Caudate nucleus (tissue), 63 donors: ENCODE measurements at places on chromosomes 2 and 18.

GRCh38 chr2:236086971-236087465 lies 81.2 kb downstream of the GBX2 start:
- no peak for DNase-seq

GRCh38 chr2:234770031-234770506 lies 181.7 kb upstream of the SH3BP4 start:
- no peak for DNase-seq

GRCh38 chr2:59184276-59185020 lies 943.3 kb upstream of the FANCL start:
- no peak for DNase-seq

DNA sequence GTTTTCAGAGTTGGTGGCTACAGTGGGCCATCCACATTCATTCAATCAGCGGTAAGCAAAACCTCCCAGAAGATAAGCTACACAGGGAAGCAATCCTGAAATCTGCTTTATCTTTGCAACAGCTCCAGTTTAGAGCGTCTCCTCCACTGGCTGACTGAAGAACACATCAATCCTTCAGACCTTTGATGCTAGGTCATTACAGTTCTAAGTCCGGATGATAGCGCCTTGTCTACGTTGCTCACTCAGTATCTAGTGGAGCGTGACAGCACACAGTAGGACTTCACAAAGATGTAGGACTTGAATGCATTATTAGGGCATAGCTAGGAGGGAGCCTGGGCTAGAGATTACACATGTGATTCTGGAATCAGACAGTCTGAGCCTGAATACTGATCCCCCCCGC lies 5.0 kb downstream of the COLEC12 start:
- DNase-seq: no peak

- no peak for DNase-seq
Measured at GRCh38 chr2:60512641-60513040, 40.8 kb downstream of the BCL11A start.

GRCh38 chr18:3044931-3045698 lies 32.2 kb upstream of the LPIN2 start:
- no peak for DNase-seq

GRCh38 chr18:44789710-44790109 lies 109.0 kb downstream of the SETBP1 start:
- no peak for DNase-seq

- DNase-seq: no peak
Measured at GRCh38 chr2:211416373-211416772, 860.0 kb downstream of the CPS1 start.

GRCh38 chr2:183455056-183455455 lies 330.8 kb downstream of the NUP35 start:
- no peak for DNase-seq

GRCh38 chr2:189350540-189351209 lies 90.6 kb upstream of the WDR75 start:
- DNase-seq: no peak
